ENCODE measurements at places on chromosomes 12 and 14. TPM values are rescaled to one million over a fixed set of nuclear protein-coding genes. Genes with fewer than 3 reads are reported as not detected.

The RTN1 gene
- total RNA-seq: 2.8 TPM

The NTN4 gene
- 130 TPM for total RNA-seq

The SMOC1 gene
- 12.9 TPM for total RNA-seq

The OSBPL8 gene
- 111 TPM for total RNA-seq

The OAS2 gene
- total RNA-seq: 4.2 TPM

The NUP37 gene
- 28.7 TPM for total RNA-seq

The TAMALIN gene
- 2.7 TPM for total RNA-seq

The TBC1D30 gene
- 0.33 TPM for total RNA-seq

The AQP6 gene
- total RNA-seq: 0.20 TPM
